B cell (primary cell): ENCODE measurements at places on chromosomes 2 and 18.

DNA sequence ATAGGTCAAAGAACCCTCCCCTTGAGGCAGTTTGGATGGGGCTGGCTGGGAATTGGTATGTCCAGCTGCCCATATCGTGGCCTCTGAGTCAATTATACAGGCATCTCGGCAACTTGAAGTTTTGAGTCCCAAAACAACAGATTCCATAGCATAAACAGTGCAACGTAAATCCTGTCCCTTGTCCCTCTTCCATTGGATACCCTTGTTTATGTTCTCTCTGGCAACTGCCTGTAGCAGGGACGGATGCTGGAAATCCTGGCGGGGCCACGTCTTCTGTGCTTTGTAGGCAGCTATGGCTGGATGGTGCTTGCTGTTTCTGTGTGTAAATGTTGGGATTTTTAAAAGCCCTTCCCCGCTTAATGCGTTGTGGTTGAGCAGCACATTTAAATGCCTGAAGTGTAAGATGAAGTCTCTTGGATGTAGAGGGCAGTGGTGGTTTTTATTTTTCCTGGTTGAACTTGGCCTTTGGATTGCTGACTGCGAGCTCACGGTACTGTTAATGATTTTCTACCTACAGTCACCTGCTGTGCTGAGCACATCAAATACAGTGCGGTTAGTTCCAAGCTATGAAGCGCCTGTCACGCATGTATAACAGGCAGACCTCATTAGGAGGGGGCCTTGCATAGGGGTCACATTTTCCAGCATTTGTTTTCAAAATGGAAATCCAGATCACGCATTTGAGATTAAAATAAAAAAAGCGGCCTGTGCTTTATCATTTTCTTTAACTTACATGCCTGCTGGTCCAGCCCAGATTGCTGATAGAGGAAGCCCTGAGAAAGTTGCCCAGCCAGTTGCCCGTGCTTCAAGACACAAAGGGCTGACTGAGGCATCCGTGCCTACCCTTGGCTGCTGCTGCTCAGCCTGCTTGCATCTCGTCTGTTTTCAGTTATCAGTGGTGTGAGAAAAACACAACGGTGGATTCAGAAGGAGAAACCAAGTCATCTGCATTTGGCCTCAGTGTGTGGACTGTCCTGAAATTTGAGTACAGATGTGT lies 84.7 kb downstream of the NEDD4L start:
- no peak for DNase-seq

GRCh38 chr18:11179959-11180519 lies 30.7 kb upstream of the PIEZO2 start:
- no peak for DNase-seq

GRCh38 chr2:204050681-204051080 lies 114.1 kb downstream of the ICOS start:
- DNase-seq, result no peak

DNA sequence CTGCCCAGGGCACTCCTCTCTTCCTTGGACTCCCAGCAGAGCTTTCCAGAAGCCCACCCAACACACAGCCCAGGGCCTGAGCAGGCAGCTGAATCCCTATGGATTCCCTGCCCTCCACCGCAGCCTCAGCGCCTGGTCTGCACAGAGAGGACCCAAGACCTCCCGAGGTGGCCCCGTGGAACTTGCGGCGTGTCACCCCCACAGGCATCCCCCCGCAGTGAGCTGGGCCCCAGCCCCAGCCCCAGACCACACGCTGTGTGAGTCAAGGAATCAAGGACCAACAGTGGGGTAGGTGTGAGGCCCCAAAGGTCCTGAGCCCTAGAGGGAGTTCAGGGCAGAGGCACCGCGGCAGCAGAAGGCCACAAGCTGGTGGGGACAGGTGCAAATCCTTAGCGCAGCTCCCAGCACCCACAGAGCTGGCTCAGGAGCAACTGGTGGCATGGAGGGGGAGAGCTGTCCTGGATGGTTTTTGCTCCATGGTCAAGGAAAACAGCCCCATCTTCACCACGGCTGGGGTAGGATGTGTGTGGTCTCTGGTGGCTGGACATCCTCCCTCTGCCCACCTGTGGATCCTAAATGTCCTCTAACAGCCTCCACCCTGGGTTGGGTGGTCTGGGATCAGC lies 8.5 kb downstream of the HS6ST1 start:
- no peak for DNase-seq

- DNase-seq, result no peak
These were observed 157.0 kb upstream of the ID2 start for GRCh38 chr2:8524823-8525222.

DNA sequence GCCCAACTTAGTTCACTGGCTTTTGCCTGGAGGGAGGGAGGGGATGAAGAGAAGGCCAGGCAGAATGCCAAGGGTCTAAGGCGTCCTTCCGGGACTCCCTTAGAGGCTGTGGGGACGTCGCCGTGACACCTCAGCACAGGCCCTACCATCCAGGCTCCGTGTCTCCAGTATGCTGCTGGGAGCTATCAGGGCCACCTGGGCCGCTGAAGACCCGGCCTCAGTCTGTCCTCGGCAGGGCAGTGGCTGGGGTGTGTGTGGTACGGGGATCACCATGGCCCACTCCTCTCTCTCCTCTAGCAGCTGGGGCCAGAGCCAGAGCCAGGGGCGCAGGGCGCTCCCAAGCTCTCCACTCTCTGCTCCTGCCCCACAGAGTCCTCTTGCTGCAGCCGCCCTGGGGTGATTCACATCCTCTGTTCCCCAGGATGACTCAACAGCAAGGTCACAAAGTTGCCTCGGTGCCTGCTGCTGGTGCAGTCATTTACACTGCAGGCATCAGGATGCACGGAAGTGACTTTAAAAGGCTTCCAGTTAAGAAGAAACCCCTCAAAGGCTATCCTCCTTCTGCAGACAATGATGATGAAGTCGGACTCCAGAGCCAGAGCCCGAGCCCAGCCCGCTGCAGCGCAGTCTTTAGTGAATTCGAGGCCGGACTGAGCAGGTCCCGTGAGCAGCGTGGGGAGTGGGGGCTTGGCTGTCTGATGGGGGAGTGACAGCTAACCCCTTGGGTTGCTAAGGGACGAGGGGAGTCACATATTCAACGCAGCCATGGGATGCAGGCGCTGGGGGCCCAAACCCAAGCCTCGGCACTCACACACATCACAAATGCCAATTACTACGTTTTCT lies 31.9 kb downstream of the SNORC start:
- no peak for DNase-seq

DNA sequence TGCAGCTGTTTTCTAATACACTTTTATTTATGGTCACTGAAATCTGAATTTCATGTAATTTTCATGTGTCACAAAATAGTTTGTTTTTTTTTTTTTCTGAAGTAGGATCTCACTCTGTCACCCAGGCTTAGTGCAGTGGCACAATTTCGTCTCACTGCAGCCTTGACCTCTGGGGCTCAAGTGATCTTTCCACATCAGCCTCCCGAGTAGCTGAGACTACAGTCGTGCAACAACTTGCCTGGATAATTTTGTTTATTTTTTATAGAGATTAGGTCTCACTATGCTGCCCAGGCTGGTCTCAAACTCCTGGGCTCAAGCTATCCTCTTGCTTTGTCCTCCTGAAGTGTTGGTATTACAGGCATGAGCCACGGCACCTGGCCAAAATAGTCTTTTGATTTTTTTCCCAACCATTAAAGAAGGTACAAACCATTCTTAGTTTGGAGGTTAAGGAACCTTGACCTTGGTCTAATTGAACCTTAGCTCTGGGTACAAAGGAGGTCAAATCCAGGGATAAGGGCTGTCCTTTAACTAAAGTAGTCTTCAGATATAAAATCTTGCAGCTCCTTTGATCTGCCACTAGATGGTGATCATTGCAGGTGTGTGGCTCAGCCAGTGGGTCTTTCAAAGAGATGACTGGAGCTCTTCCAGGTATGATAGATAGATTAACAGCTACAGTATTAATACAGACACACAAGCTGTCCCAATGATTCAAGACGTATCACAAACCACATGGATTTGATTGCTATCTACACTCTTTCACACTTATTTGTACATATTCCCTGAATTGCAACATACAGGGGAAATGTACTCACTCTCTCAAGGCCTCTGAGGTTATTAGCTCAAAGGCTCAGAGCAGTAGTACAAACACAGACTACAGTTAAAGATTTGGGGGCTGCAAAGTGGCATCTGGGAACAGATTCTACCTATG lies 4.7 kb upstream of the KRCC1 start:
- peak; percentile 64 for DNase-seq

DNA sequence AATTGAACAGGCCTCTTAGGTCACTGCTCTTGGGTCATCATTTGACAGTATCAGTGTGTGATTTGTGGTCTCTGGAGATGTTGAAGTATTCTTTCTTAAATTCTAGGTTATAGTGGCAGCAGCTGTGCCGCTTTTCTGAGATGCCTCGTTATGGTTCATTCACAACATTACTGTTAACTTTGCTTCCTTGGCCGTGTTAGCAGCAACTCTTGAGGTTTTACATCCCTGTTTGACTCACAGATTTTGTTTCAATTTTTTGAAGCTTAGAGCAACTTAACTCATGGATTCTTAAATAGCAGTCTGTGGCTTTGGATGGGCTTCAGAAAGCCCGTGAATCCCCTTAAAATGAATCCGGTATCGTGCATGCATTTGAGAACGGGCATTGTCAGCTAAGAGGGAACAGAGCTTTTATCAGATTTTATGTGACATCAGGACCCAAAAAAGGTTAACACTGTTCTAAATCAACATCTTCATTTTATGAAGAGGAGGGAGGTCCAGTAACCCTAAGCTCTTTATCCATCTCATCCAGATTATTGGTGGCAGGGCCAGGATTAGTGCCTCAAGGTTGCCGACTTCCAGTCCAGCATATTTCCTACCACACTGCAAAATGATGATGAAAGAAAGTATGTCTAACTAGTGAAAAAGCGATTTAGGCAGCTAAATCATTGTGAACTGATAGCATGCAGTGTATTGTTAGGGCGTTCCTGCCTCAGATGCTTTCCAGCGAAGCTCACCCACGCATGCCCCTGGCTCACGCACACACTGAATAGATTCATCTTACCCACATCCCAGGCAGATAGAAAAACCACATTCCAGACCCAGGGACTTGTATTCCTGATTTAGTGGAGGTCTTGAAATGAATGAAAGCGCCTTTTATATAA lies 5.1 kb downstream of the TRIB2 start:
- DNase-seq, result no peak

GRCh38 chr2:179580378-179581146 lies 280.9 kb downstream of the ZNF385B start:
- DNase-seq, result no peak

DNA sequence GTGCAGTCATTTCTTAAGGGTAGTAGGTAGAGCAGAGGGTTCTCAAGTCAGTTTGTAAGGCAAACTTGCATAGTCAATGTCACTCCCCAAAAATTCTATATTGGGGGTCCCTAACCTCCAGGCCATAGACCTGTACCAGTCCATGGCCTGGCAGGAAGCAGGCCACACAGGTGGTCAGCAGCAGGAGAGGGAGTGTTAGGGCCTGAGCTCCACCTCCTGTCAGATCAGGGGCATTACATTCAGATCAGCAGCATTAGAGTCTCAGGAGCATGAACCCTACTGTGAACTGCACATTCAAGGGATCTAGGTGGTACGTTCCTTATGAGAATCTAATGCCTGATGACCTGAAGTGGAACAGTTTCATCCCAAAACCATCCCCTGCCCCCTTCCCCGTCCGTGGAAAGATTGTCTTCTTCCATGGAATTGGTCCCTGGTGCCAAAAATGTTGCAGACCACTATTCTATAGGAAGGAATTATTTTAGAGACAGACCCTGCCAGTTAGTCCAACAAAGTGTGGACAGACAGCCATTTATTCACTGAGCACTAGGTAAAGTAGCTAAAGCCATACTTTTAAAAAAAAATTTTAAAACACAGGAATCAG lies 6.7 kb downstream of the COA5 start:
- peak; percentile 36 for DNase-seq

DNA sequence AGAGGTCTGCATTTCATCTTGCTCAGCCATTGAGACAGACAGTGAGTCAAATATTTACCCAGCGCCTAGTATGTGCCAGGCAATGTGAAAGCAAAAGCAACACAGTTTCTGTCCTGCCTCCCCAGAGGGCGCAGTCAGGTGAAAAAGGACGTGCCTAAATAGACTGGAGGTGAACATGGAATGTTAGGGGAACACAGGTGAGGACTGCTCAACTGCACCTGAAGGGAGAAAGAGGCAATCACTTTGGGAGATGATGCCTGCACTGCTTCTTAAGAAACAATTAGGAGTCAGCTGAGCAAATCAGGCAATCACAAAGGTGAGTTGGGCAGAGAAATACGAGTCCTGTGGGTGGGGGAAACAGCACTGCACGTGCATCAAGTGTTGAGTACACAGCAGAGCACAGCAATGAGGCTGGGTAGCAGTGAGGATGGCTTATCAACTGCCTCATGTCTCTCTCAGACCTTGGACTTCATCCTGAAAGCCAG lies 218.3 kb upstream of the SMAD7 start:
- peak; percentile 31 for DNase-seq

DNA sequence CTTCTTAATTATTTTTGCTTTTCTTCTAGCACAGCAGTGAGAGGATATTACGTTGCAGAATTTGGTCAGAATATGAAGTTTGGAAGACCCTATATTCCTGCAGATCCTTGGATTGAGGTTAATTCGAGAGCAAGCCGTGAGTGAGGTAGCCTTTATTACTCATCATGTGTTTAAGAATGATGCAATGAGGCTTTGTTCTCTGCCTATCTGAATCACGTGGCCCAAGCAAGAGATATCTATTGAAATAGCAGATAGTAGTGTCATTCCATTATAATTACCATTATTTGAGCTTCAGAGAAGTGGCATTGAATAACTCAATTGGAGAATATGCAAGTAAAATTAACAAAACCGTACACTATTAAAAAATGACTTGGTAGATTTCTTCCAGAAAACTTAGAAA lies 641.1 kb downstream of the TMEM182 start:
- no peak for DNase-seq

GRCh38 chr2:222319586-222320435 lies 21.0 kb upstream of the PAX3 start:
- peak; percentile 57 for DNase-seq

- DNase-seq, result no peak
These were observed 769 bp downstream of the ALMS1 start for GRCh38 chr2:73386342-73386868.

DNA sequence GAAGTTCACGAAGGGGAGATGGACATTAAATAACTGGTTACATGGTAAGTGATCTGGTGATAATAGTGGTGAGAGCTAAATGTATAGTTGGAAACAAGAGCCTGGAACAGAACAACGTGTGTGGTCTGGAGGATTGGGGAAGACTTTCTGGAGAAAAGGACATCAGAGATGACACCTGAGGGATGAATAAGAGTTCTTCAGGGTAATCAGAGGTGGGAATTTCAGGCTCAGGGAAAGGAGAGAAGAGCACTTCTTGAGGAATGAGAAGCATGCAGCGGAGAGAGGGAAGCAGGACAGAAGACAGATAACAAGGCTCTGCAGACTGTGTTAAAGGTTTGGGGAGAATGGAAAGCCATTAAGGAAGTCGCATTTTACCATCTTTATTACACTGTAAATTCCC lies 450.7 kb downstream of the TNS1 start:
- no peak for DNase-seq

DNA sequence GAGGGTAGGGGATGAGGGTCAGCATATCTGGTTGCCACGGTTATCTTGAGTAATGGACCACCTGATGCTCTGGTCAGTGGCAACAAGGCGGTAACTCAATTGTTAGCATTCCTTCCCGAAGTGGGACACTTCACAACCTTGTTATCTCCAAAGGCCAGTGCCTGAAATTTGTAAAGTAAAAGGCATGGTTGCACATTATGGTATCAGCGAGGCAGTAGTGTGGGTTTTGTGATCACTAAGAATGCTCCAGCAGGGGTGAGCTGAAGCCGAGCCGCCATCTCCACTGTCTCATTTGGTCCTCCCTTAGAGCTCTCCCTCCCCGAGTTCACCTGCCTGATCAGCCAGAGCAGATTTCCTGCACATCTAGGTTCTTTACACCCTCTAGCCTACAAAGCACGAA lies 50.5 kb upstream of the LGALSL start:
- DNase-seq, result no peak
